ENCODE measurements at places on chromosomes 3 and 15.

DNA sequence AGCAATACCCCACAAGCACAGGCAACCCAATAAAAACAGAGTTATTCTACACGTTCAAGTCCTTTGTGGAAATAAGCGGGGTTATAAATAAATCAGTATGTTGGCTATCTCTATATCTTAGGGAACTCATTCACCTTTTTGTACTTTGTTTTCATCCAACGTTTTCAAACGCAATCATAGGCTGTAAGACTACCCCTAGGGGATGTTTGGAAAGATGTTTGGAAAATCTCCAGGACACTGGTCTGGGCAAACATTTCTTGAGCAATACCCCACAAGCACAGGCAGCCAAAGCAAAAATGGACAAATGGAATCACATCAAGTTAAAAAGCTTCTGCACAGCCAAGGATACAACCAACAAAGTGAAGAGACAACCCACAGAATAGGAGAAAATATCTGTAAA lies 70.1 kb downstream of the CLDN11 start:
- H3K4me3 ChIP-seq = no peak overlapping the region
- H3K27ac ChIP-seq = no peak overlapping the region
- peak; percentile 71 for DNase-seq
- no peaks in the 10 kb centered on the region for H3K27me3 ChIP-seq
- H3K4me1 ChIP-seq = no peaks in the 10 kb centered on the region
- no peaks in the 10 kb centered on the region for H3K36me3 ChIP-seq

GRCh38 chr15:64246364-64247189 lies 83.8 kb upstream of the PPIB start:
- no peaks in the 10 kb centered on the region for H3K27me3 ChIP-seq

DNA sequence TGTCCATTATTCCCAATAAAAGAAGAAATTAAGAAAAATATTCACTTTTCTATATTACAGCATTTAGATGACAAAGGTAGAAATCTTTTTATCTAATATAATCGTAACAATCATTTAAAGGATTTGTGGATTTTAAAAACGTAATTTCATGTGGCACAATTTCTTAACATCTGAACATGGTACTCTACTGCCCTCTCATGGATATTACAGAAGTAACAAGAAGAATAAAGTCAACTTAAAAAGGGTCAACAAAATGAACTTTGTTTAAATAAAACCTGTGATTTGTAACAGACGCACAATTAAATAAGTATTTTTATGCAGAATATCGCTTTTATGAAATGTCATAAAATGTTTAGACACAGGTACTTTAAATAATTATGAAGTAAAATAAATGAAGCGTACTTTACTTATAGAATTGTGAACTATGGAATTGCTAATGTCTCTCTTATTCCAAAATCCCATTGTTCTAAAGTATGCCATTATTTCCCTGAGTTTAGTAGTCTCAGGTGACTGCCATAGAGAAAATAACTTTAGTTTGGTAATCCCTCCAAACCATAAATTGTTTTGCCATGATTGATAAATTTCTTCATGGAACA lies 366.8 kb upstream of the ZNF385D start:
- no peak for DNase-seq
- no peaks in the 10 kb centered on the region for H3K36me3 ChIP-seq
- H3K27me3 ChIP-seq = no peaks in the 10 kb centered on the region
- no peak overlapping the region for H3K27ac ChIP-seq
- no peak overlapping the region for H3K4me3 ChIP-seq
- H3K4me1 ChIP-seq = no peaks in the 10 kb centered on the region

DNA sequence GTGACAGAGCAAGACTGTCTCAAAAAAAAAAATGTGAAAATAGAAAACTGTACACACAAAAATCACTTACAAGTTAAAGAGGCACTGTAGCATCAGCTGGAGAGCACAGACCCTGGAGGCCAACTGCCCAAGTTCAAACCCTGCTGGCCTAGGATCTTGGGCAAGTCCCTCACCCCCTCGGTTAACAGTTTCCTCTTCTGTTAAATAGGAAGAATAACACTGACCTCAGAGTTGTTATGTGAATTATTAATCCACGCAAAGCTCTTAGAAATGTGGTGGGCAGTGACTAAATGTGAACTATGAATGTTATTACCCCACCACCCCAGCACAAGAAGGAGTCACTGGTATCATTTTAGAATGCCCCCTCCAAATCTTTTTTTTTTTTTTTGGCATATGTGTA lies 11.2 kb downstream of the CIB1 start:
- H3K4me3 ChIP-seq = no peak overlapping the region
- peaks cover 26% of the 10 kb centered on the region for H3K36me3 ChIP-seq
- DNase-seq = no peak
